Stimulated activated CD4-positive, alpha-beta T cell treated with anti-CD3 and anti-CD28 coated beads, Interleukin-1b, Interleukin-23, amount 100 ng/mL, for 1 hour (primary cell): ENCODE measurements at places on chromosomes 5 and 9.

- DNase-seq: no peak
These were observed 495.4 kb downstream of the MAT2B start for GRCh38 chr5:164000819-164001218.

GRCh38 chr9:81632599-81632998 is 56.7 kb downstream of the TLE1 start:
- DNase-seq: no peak

DNA sequence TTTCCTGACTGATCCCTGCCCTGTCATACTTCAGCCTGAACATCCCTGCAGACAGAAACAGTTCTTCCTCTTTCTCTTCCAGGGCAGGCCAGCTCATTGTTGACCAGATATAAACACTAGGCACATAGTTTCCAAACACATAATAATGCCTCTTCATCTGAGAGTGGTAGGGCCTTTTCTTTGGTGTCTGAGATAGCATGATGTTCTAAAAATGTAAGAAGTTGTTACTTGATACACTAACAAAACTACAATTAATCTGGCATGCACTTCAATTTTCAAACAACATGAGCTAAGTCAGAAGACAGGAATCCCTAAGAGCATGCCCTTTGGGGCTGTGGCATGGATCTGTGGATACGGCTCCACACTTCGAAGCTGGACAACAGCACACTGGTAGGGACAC is 246.6 kb downstream of the SPOCK1 start:
- DNase-seq: no peak

DNA sequence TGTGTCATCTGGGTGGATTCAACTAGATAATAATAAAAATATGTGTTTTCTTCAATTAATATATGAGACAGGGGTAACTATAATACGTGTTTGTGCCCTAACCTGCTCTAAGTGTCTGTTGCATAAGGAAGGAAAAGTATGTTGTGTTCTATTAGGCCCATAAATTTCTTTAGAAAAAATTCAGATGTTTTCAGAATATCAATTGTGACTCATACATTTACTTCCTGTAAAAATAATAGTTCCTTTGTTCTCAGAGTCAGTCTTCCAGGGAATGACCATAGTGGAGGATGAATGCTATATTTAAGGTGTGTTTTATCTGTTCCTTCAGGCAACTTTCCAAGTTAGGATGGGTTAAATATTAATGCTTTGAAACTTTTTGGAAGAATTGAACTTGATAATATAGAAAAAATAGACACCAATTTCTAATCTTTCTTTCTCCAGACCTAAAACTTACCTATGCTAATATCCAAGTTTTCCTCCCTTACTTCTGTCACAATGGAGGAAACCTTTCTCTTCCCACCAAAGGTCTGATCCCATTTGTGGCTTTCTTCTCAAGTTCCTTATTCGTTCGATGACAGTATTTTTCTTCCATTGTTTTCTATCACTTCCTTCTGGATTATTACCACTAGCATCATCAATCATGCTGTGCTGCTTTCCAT is 49.9 kb downstream of the ISL1 start:
- no peak for DNase-seq

DNA sequence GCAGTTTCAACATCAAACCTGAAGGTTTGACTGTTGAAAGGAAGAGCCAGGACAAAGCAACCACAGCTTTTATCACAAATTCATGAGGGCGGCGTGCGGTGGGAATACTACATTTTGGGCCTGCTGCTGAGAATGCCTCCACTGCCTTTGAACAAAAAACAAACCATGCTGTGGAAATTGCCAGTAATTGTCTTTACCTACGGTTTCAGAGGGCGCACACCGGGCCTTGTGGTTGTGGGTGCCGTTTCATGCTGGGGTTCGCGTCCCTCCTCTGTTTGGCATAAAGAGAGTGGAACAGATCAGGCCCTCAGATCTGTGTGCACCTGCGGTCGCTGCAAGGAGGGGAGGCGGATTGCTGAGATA is 27.6 kb upstream of the TCF7 start:
- DNase-seq: no peak
